ENCODE measurements at places on chromosomes 4 and X.

- DNase-seq, result no peak
Observed at GRCh38 chr4:47801481-47802002, 36.3 kb downstream of the CORIN start.

- DNase-seq, result no peak
Observed at GRCh38 chr4:122946142-122946541, 23.7 kb upstream of the NUDT6 start.

- no peak for DNase-seq
Observed at GRCh38 chr4:100649417-100649816, 131.6 kb upstream of the EMCN start.

DNA sequence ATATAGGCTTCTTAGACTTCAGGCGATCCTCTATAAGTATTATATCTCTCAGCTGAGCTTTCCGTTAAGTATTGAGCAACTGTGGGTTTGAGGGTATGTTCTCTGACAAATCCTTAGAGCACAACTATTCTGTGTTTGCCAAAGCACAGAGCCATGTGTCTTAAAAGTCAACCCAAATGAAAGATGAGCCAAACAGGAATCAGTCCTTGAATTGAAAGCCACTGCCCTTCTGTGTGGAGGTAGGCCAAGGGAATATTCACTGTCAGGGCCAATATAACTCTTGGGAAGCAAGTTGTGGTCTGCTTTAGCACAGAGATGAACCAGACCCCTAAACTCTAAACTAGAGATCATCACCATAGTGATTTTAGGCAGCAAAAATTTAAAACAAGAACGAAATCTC lies 164.0 kb downstream of the STAG2 start:
- DNase-seq, result no peak

DNA sequence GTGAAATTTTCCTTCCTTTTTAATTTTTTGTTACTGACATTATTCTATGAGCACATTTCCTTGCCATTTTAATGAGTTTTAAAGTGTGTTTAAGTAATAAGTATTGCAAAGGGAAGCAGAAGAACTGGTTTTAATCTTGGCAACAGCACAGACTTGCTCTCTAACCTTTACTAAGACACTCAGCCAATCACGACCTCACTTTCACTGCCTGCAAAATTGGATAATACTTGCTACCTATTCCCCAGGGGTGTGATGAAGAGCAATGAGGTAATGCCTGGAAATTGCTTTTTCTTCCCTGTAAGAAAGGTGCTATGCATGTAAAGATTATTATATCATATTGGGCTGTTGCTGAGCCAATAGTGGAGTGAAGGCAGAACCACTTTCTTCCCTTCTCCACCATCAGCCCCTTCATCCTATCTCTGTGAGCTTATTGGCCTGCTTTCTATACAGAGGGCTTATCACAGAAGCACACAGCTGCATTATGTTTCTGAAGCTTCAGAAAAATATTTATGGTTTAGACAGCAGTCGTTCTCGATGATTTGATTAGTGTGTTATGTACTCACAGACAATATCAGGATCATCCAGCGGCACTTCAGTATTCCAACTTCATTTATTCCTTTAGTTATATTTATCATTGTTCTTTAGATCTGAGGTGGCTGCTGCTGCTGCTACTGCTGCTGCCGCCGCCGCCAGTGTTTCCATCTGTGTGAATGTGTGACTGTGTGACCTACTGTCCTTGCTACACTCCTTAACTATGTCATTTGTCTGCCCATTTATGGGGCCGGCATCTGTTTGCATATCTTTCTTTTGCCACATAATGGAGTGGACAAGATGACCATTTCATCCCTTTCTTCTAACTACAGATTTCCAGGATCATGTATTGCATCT lies 255.1 kb downstream of the C4orf33 start:
- no peak for DNase-seq

- DNase-seq, result no peak
Observed at GRCh38 chrX:312621-313331, 5.8 kb downstream of the GTPBP6 start.

DNA sequence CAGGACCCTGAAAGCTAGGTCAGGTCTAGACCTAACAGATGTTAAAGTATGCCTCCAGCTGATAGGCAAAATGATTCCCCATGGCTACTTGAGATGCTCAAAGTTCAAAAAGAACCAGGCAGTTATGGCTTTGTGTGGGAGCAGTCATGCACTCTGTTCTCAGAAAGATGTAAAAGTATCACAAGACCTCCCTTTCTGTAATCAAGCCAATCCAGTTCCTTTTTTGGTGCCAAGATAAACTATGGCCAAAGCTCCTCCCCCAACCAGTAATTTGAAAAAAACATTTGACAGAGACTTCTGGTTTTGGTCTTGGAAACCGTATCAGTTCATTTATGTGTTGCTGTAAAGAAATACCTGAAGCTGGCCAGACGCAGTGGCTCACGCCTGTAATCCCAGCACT lies 340.9 kb downstream of the CHIC1 start:
- no peak for DNase-seq
